Sigmoid colon (tissue), 7 donors: ENCODE measurements at places on chromosomes 16 and 17. TPM values are rescaled to one million over a fixed set of nuclear protein-coding genes. Genes with fewer than 3 reads are reported as not detected.

FOXL1 gene
- total RNA-seq = 0.14 TPM

NPIPB12 gene
- 17.3 TPM for total RNA-seq

ETV4 gene
- 1.1 TPM for total RNA-seq

CX3CL1 gene
- total RNA-seq = 4.8 TPM

PLXDC1 gene
- 13.0 TPM for total RNA-seq
